ENCODE measurements at places on chromosomes 5 and 9. TPM values are rescaled to one million over a fixed set of nuclear protein-coding genes. Genes with fewer than 3 reads are reported as not detected.

ACER2 gene
- total RNA-seq: 1.3 TPM

SLC34A1 gene
- total RNA-seq: 0.26 TPM

DNA sequence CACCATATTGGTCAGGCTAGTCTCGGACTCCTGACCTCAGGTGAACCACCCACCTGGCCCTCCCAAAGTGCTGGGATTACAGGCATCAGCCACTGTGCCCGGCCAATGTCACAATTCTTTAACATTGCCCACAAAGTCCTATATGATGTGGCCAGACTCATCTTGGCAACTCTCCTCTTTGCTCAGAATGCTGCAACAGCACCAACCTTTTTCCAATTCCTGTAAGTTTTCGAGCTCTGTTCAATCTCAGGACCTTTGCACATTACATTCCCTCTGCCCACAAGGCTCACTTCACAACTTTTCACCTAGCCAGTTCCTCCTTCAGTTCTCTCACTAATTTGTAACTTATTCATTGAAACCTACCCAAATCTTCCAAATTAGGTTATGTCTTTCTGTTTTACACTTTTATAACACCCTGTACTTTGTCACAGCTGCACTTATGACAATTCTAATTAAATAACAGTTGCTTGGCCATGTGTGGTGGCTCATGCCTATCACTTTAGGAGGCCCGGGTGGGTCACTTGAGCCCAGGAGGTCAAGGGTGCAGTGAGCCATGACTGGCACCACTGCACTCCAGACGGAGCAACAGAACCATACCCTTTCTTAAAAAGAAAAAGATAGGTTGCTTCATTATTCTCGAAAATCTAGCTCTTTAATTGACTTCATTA lies 30.9 kb upstream of the GLDC start:
- peaks cover 7% of the 10 kb centered on the region for H3K4me1 ChIP-seq
- peaks cover 5% of the 10 kb centered on the region for H3K36me3 ChIP-seq
- no peak for DNase-seq
- H3K4me3 ChIP-seq: no peak overlapping the region
- peaks cover 3% of the 10 kb centered on the region for H3K27me3 ChIP-seq
- no peak overlapping the region for H3K27ac ChIP-seq

GRCh38 chr9:131804826-131805225 lies 65.0 kb upstream of the RAPGEF1 start:
- DNase-seq: no peak
- H3K4me3 ChIP-seq: no peak overlapping the region
- H3K36me3 ChIP-seq: no peaks in the 10 kb centered on the region
- no peak overlapping the region for H3K27ac ChIP-seq
- peaks cover 22% of the 10 kb centered on the region for H3K27me3 ChIP-seq
- H3K4me1 ChIP-seq: no peaks in the 10 kb centered on the region

- no peak overlapping the region for H3K4me3 ChIP-seq
- H3K4me1 ChIP-seq: no peaks in the 10 kb centered on the region
- no peaks in the 10 kb centered on the region for H3K36me3 ChIP-seq
- H3K27ac ChIP-seq: no peak overlapping the region
These were observed 137.9 kb downstream of the TMEM38B start for GRCh38 chr9:105832096-105832710.

GRCh38 chr5:14101922-14102321 lies 41.2 kb upstream of the TRIO start:
- H3K4me1 ChIP-seq: peaks cover 2% of the 10 kb centered on the region
- H3K27ac ChIP-seq: no peak overlapping the region
- no peak overlapping the region for H3K4me3 ChIP-seq
- no peak for DNase-seq
- no peaks in the 10 kb centered on the region for H3K36me3 ChIP-seq
- peaks cover 10% of the 10 kb centered on the region for H3K27me3 ChIP-seq

- no peak for DNase-seq
- H3K4me1 ChIP-seq: no peaks in the 10 kb centered on the region
- no peak overlapping the region for H3K4me3 ChIP-seq
- H3K27me3 ChIP-seq: no peaks in the 10 kb centered on the region
- no peaks in the 10 kb centered on the region for H3K36me3 ChIP-seq
These were observed 275.7 kb upstream of the MSX2 start for GRCh38 chr5:174448662-174449061.

- H3K27ac ChIP-seq: no peak overlapping the region
- DNase-seq: no peak
- no peaks in the 10 kb centered on the region for H3K27me3 ChIP-seq
- no peaks in the 10 kb centered on the region for H3K4me1 ChIP-seq
- no peaks in the 10 kb centered on the region for H3K36me3 ChIP-seq
These were observed 118.7 kb downstream of the ZNF462 start for GRCh38 chr9:106981396-106982287.

DNA sequence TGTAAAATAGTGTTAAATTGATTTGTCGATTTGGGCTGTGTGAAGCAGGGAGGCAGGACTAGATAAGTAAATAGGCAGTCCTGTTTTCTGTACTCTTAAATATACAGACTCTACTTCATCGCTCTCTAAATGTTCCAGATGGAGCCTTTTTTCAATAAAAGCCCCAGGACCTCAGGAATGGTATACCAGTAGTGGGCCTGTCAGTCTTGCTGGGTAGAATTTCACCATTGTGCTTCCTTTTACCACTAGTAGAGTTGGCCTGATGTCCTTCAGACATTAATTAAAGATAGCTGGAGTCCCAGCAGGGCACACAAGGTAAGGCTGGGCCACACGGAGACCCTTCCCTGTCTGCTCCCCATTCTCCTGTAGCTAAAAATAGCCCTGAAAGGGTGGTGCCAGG lies 6.0 kb downstream of the SNX18 start:
- H3K36me3 ChIP-seq: peaks cover 37% of the 10 kb centered on the region
- H3K4me3 ChIP-seq: no peak overlapping the region
- no peaks in the 10 kb centered on the region for H3K27me3 ChIP-seq
- DNase-seq: no peak

DNA sequence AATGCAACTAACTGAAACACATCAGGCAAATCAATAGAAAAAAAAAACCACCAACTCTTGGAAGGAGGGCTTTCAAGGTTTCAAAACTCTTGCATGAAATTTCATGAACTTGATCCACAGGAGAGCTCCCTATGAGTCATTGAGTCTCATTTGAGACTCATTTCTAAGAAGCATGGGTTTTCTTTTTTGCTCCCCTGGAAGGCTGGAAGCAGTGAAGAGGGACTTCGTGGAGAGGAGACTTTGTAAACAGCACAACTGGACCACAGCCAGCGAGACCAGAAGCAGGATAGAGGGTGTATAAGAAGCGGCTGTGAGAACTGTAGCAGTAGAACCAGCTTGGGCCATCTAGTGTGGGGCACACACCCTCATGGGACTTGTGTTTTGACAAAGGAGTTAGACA lies 41.2 kb upstream of the RAPGEF1 start:
- peaks cover 10% of the 10 kb centered on the region for H3K4me1 ChIP-seq
- DNase-seq: no peak
- peaks cover 24% of the 10 kb centered on the region for H3K27me3 ChIP-seq
- no peak overlapping the region for H3K4me3 ChIP-seq
- H3K36me3 ChIP-seq: no peaks in the 10 kb centered on the region

DNA sequence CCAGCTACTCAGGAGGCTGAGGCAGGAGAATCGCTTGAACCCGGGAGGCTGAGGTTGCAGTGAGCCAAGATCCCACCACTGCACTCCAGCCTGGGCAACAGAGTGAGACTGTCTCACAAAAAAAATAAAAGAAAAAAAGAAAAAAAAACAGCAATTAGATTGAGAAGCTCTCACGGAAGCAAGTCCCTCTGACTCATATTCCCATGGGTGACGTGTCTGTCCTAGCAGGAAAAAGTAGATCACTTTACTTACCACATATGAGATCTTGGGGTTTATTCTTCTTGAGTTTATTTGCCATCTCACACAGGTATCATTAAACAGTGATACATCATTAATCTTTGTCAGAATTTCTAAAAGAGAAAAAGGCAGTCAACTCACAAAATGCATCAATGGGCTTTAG lies 62.6 kb downstream of the SUSD1 start:
- no peak overlapping the region for H3K27ac ChIP-seq
- DNase-seq: no peak
- H3K4me3 ChIP-seq: no peak overlapping the region
- no peaks in the 10 kb centered on the region for H3K4me1 ChIP-seq

DNA sequence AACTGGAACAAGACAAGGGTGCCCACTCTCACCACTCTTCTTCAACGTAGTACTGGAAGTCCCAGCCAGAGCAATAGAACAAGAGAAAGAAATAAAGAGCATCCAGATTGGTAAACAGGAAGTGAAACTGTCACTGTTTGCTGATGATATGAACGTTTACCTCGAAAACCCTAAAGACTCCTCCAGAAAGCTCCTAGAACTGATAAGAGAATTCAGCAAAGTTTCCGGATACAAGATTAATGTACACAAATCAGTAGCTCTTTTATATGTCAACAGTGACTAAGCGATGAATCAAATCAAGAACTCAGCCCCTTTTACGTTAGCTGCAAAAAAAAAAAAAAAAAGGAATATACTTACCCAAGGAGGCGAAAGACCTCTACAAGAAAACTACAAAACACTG lies 306.6 kb downstream of the PLK2 start:
- no peaks in the 10 kb centered on the region for H3K4me1 ChIP-seq
- H3K27me3 ChIP-seq: no peaks in the 10 kb centered on the region
- DNase-seq: no peak
- H3K27ac ChIP-seq: no peak overlapping the region
- H3K36me3 ChIP-seq: no peaks in the 10 kb centered on the region

Data from activated T-helper 1 cell treated with anti-CD3 and anti-CD28 coated beads, Interleukin-12 subunit alpha, Interleukin-12 subunit beta, Interleukin-2, Interleukin-4 antibody, amounts not matched to agents 30 ng/mL and 10 ng/mL and 1 ng/mL, durations not matched to agents 14 hours and 24 hours and 36 hours (primary cell).